ENCODE measurements at places on chromosomes 5 and 9.

GRCh38 chr5:172293054-172293744, 9.6 kb upstream of the UBTD2 start:
- DNase-seq: peak; percentile 80

GRCh38 chr9:214648-215493, at the start of gene DOCK8:
DOCK8 (plus strand) TSS chr9:214865; CDS start chr9:214977, 112 bp downstream.
- DNase-seq: peak; percentile 59

DNA sequence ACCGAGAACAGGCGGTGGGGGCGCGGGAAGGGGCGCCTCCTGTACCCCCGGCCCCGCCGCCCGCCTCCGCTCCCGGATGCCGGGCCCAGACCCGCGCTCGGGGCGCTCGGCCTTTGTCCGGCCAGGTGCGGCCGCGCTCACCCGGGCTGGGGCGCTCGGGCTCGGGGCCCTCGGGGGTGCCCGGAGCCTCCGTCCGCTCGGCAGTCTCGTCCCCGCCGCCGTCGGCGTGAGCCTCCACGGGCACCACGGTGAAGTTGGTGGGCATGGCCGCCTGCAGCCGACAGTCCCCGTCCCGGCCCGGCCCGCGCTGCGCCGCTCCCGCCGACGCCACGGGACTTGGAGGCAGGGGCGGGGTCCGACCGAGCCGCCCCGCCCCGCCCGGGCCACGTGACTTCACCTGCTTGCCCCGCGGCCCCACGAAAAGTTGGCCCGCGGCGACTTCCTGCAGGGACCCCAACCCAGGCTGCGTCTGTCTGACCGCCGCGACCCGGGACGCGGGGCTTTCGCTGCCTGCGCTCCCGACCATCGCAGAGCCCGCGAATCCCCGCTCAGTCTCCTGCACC, at the start of gene SLC12A7:
Gene SLC12A7 (minus strand): TSS at position 337 of the 563 bp plus-strand sequence. CDS start 72 bp downstream, at position 265.
- DNase-seq: peak; percentile 35

GRCh38 chr5:72179028-72179815, 71.9 kb downstream of the MAP1B start:
- no peak for DNase-seq

GRCh38 chr5:94853120-94853519, 234.7 kb downstream of the SLF1 start:
- no peak for DNase-seq

GRCh38 chr9:20640331-20641187, 18.3 kb upstream of the MLLT3 start:
- peak; percentile 73 for DNase-seq

DNA sequence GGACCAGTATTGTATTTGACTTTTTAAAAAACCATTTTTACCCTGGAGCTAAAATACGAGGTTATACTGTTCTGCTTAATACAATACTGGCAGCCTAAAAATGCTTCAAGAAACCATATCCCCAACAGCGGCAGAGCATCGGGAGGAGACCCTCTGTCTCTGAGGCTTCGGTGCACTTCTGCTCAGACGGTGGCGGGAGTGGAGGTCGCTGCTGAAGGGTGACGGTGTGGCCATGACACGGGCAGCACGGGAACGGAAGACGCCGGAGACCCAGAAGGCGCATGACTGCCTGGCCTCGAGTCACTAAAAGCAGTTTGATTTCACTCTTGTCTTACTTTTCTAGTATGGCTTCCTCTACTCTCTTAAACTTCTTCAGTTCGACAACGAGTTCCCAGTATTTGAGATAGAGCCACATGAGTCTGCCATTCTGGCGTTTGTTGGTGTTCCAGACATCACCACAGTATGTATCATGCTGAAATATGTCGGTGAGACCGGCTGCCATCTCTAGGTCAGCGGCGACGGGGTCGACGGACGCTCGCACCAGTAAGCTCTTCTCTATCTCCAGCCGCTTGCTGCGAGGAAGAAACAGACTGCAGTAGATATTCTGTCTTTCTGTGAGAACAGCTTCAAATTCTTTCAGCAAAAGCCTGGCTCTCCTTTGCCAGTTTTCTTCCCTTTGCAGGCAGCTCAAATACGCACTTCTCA, 12.8 kb downstream of the CCDC127 start:
- no peak for DNase-seq

DNA sequence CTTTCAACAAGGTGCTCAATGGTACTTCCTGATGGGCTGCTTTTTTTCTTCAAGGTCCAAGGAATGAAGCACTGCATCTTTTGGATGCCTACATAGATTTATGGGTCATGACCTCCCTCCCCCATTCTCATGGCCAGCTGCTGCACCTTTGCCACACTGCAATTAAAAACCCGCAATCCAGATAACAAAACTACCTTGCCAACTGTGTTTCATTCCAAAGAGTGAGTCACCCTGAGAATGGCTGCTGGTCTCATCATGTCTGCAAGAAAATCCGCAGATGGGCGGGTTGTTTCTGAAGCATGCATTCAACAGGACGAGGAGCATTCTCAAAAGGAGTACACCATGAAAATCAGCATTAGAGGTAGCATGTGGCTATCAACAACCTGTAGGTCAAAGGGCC, 139.8 kb downstream of the ELAVL2 start:
- no peak for DNase-seq

DNA sequence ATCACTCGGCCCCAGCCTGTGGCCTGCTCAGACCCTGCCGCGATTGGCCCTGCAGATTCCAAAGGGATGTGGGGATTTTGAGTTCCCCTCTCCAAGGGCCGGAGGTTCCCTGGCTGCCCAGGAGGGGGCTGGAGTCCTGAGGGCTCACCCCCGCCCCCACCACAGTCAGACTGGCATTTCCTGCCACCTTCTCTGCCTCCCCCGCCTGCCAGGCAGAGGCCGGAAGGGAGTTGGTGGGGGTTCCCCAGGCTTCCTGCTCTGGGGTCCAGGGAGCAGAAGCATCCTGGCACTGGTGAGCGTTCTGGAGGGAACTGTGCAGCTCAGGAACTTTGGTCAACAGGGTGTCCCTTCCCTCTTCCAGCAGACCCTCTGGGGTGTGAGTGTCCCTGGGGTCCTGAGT, 70.6 kb downstream of the RXRA start:
- peak; percentile 45 for DNase-seq

DNA sequence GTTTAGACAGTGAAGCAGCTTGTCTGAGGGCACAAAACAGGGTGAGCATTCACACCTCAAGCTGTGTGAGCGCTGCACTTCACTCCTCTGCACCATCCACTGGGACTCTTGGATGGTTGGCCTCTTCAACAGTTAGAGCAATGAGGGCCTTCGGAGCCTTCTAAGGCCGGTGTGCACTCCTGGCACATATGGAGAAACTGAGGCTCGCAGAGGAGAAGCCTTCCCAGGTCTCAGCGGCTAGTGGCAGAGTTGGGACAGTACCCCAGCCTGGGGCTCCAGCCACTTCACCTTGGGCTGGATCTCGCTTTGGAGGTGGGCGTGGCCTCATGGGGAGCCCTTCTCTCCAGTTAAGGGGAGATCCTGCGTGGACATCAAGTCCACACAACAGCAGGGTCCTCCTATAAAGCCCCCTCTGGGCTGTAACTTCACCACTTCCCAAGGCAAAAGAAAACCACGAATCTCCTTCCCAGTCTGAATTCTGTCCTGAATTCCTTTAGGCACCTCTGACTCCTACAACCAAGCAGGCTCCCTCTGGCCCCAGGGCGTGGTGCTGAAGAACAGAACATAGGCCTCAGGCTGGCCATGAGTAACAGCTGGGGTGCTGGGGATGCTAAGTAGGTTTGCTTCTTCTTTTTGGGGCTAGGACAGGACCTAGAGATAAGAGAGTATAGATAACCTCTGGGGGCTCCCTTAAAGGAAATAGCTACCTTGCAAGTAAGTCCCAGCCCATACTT, 30.5 kb upstream of the CSF1R start:
- DNase-seq: no peak

DNA sequence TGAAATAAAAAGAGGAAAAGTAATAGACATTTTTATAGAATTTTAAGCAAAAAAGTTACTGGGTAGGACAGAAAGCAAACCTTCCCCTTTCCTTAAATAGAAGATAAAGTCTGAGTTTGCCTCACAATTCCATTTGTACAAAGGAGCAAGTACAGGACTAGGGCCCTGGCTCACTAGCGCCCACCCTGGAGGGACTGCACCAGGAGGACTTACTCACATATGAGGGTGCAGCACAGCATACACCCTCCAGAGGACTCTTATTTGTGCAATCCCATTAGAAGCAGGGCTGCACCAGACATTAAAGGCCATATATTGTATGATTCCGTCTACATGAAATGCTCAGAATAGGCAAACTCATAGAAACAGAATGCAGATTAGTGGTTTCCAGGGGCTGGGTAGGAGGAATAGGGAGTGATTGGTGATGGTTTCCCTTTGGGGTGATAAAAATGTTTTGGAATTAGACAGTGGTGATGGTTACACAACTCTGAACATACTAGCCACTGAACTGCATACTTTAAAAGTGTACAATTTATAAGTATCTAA, 4.5 kb downstream of the REEP5 start:
- DNase-seq: no peak

DNA sequence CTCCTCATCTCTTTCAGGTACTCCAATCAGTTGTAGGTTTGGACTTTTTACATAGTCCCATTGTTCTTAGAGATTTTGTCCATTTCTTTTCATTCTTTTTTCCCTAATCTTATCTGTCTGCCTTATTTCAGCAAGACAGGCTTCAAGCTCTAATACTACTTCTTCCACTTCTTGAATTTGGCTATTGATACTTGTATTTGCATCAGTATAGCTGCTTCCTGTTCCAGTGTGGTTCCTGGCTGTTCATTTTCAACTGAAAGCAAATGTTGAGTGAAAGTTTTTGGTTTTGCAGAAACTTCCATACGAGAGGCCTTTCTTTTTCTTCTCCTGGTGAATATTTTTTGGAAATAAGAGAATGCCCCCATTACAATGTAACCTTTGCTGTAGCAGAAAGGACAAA, 12.0 kb upstream of the IFNA1 start:
- no peak for DNase-seq

GRCh38 chr9:110027671-110028081, 180.3 kb downstream of the C9orf152 start:
- no peak for DNase-seq

GRCh38 chr5:95887977-95888376, 65.5 kb upstream of the GLRX start:
- DNase-seq: no peak

GRCh38 chr5:74616236-74617146, 24.0 kb downstream of the ENC1 start:
- DNase-seq: no peak

GRCh38 chr9:124239249-124240073, 18.3 kb upstream of the NEK6 start:
- DNase-seq: no peak

- DNase-seq: no peak
Observed at GRCh38 chr5:123297198-123297831, 125.9 kb downstream of the CEP120 start.

- no peak for DNase-seq
Observed at GRCh38 chr5:135119481-135119880, 85.5 kb upstream of the PITX1 start.

DNA sequence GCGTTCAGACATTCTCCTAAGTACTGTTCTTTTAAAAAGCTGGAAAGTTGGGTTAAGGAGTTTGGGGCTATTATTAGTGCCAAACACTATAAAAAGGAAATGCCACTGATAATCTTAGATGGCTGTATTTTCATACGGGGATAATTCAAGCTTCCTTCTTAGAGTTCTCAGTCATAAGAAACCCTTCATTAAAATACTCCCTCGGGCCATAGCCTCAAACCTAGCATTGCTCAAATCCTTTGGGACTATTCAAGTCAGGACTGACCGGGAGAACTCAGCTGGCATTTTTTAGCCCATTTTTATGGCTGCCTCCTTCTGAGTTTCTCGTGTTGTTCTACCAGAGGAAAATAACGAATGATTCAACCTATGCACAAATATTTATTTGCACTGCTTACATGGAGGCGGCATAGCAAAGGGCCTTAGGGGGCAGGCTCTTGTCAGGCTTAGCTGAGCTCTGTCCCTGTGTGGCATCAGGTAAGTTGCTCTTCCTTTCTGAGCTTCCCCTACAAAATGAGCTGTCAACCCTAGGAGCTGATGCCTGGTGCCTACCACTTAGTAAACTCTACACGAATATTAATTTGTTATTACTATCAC, 33.5 kb upstream of the ADAM19 start:
- no peak for DNase-seq

All from CD4-positive, alpha-beta T cell treated with Interleukin-2 at 100 ng/mL for 4 hours (primary cell).